GM03348 (cell line): ENCODE measurements at places on chromosomes 5 and 9.

GRCh38 chr9:120557205-120557604 is 22.8 kb downstream of the CDK5RAP2 start:
- DNase-seq = no peak

DNA sequence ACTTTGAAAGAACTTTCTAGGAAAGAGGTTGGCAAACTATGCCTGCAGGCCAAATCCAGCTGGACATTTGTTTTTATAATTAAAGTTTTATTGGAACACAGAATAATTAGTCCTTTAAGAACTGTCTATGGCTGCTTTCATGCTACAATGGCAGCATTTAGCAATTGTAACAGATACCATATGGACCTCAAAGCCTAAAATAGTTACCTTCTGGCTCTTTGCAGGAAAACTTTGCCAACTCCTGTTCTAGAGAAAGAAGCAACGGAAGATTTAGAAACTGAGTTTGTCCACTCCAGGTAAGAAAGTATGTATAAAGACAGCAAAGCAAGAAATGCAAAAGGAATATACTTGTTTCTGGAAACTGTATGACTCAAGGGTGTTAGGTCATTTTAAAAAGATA is 281.7 kb upstream of the TRPM3 start:
- DNase-seq = no peak

- no peak for DNase-seq
Measured at GRCh38 chr5:117494188-117494587, 919.6 kb upstream of the SEMA6A start.

- peak; percentile 84 for DNase-seq
Measured at GRCh38 chr9:122370869-122371755, at the start of gene PTGS1. Gene PTGS1 (plus strand): TSS chr9:122371024. CDS start chr9:122371085, 61 bp downstream.

GRCh38 chr9:118635416-118635815 is 733.8 kb downstream of the BRINP1 start:
- peak; percentile 17 for DNase-seq

- DNase-seq = no peak
Measured at GRCh38 chr9:9754186-9754585, 858.6 kb downstream of the PTPRD start.

DNA sequence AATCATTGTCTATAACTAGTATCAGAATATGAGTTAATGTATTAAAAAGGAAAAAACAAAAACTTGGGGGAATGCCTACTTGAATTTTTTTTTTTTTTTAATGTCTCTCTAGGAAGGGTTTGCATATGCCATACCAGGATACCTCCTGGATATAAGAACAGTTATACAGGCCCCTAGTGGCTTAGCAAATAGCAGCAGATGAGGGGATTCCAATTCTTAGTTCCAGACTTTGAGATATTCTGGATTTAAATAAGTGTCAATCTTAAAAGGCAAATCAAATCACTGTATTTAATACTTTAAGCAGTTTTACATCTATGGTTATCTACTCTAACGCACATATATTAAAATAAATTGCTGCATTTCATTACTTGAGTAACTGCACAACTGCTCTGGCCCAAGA is 1055.5 kb upstream of the DMAC1 start:
- no peak for DNase-seq

DNA sequence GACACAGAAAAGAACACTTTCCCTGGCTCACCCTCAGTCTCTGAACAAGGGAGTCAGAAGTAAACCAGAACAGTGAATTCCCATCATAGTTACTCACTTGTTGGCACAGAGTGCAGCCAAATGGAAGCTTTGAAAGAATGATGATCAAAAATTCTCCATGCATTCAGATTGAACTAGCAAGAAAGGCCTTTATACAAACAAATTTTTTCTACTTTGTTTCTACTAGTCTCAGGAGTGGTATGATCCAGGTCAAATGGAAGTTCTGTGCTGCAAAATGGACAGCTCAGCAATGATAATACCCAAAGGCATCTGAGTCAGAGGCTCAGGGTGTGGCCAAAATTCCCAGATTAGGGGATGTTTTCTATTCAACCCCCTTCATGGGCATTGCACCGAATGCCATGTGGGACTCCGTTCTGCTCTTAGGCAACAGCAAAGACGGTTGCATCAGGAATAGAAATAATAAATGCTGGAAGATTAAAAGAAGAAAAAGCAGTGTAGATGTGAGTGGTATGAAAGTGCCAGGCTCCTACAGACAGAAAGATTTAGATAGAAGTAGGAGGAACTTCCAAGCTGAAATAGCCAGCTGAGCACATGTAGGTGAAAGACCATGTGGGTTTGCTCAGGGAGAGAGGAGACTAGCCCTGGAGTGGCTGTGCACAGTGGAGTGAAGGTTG is 24.0 kb upstream of the ASPN start:
- DNase-seq = peak; percentile 89

DNA sequence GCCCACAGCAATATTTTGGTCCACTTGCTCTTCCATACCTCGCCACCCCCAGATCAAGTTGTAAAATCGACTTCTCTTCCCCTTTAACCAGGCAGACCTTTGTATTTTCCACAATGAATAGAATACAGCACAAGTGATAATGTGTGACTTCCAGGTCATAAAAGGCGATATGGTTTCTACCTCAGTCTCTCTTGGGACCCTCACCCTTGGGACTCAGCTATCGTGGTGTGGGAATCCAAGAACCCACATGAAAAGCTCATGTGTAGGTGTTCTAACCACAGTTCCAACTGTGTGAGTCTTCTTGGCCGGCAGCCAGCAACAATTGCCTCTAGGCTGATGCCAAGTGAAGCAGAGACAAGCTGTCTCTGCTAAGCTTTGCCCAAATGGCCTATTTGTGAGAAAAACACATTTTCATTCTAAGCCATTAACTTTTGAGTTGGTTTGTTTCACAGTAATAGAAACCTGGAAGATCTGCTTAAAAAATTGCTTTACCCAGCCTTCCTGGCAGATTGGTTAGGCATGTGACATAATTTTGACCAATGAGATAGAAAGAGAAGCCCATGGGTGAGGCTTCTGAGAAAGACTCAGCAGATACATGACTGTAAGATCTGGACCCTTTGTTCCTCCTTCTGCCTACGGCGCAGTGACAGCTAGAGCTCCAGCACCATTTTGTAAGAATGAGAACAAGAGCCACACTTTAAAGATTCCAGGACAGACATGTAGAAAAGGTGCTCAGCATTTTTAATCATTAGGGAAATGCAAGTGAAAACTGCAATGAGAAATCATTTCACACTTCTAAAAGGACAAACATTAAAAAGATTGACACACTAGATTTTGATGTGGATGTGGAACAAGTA is 18.3 kb upstream of the MLLT3 start:
- DNase-seq = no peak

- peak; percentile 25 for DNase-seq
Measured at GRCh38 chr9:35914301-35914807, 5.1 kb downstream of the SPAAR start.

- DNase-seq = no peak
Measured at GRCh38 chr5:112656451-112656850, 81.2 kb upstream of the APC start.

GRCh38 chr9:137320555-137321384 is 18.7 kb upstream of the NRARP start:
- no peak for DNase-seq
